ENCODE measurements at places on chromosomes 16 and 17. TPM values are rescaled to one million over a fixed set of nuclear protein-coding genes. Genes with fewer than 3 reads are reported as not detected.

SDR42E1 gene
- 2.0 TPM for total RNA-seq

KRTAP9-8 gene
- total RNA-seq = not detected

ACSM5 gene
- total RNA-seq = 24.8 TPM

PITPNM3 gene
- 1.8 TPM for total RNA-seq

SEZ6 gene
- total RNA-seq = not detected

CCL11 gene
- not detected for total RNA-seq

SLC38A8 gene
- total RNA-seq = not detected

KRTAP2-1 gene
- total RNA-seq = not detected

CD300E gene
- 1.7 TPM for total RNA-seq

DHRS13 gene
- 6.9 TPM for total RNA-seq

SCN4A gene
- total RNA-seq = 11.5 TPM

ADAD2 gene
- total RNA-seq = 1.6 TPM

GPR179 gene
- not detected for total RNA-seq

MPP2 gene
- 4.4 TPM for total RNA-seq

KRTAP17-1 gene
- not detected for total RNA-seq

CTU2 gene
- total RNA-seq = 6.8 TPM

TNP2 gene
- total RNA-seq = not detected

ABCC6 gene
- total RNA-seq = 2.2 TPM

FBXW10B gene
- total RNA-seq = 2.0 TPM

ZFHX3 gene
- 35.2 TPM for total RNA-seq

OR1F1 gene
- not detected for total RNA-seq

CMC2 gene
- 34.5 TPM for total RNA-seq

GPS2 gene
- total RNA-seq = 79.6 TPM

CNGB1 gene
- total RNA-seq = not detected

ATP2A1 gene
- total RNA-seq = 0.36 TPM

TOM1L1 gene
- total RNA-seq = 20.4 TPM

KRTAP16-1 gene
- total RNA-seq = not detected

CDH1 gene
- total RNA-seq = 18.7 TPM

TERB1 gene
- not detected for total RNA-seq

CTRB1 gene
- not detected for total RNA-seq

ARMC7 gene
- total RNA-seq = 3.1 TPM

STAT5A gene
- total RNA-seq = 200 TPM

KIF18B gene
- total RNA-seq = not detected

HOXB2 gene
- total RNA-seq = 35.2 TPM

PPY gene
- not detected for total RNA-seq

NPW gene
- not detected for total RNA-seq

ARHGAP44 gene
- 9.5 TPM for total RNA-seq

CHST4 gene
- total RNA-seq = 3.0 TPM

PCGF2 gene
- total RNA-seq = 17.0 TPM

LRRC46 gene
- not detected for total RNA-seq

TEX19 gene
- not detected for total RNA-seq

RASL10B gene
- total RNA-seq = 63.8 TPM

RAB40B gene
- 12.3 TPM for total RNA-seq

PPL gene
- 87.7 TPM for total RNA-seq

TOX3 gene
- not detected for total RNA-seq

PDILT gene
- total RNA-seq = not detected

TBC1D3E gene
- not detected for total RNA-seq
